Activated CD4-positive, alpha-beta T cell treated with anti-CD3 and anti-CD28 coated beads for 36 hours (primary cell): ENCODE measurements at places on chromosomes 2 and 18. TPM values are rescaled to one million over a fixed set of nuclear protein-coding genes. Genes with fewer than 3 reads are reported as not detected.

GRCh38 chr2:36405183-36405582 is 49.6 kb downstream of the CRIM1 start:
- H3K36me3 ChIP-seq, result no peaks in the 10 kb centered on the region
- H3K4me3 ChIP-seq, result no peak overlapping the region
- H3K4me1 ChIP-seq, result no peaks in the 10 kb centered on the region
- no peak overlapping the region for H3K27ac ChIP-seq
- no peaks in the 10 kb centered on the region for H3K27me3 ChIP-seq

- no peaks in the 10 kb centered on the region for H3K4me1 ChIP-seq
- DNase-seq, result no peak
- H3K4me3 ChIP-seq, result no peak overlapping the region
- H3K27me3 ChIP-seq, result peaks cover 21% of the 10 kb centered on the region
These were observed 11.4 kb upstream of the FABP1 start for GRCh38 chr2:88139203-88139702.

DNA sequence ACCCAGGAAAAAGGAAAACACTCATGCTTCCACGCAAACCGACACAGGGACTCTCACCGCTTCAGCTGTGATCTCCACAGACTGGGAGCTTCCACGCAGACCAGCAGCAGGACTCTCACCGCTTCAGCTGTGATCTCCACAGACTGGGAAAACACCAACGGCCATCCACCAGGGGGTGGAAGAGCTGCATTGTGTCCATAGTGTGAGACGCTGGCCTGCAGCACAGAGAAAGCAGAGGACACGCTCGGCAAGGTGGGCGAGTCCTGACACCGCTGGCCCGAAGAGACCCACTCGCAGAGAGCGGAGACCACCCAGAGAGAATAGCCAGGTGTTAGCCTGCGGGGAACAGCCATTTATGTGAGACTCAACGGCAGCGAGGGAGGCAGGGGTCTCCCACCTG is 42.5 kb upstream of the NFATC1 start:
- H3K27ac ChIP-seq, result no peak overlapping the region
- H3K4me1 ChIP-seq, result no peaks in the 10 kb centered on the region
- H3K27me3 ChIP-seq, result no peaks in the 10 kb centered on the region
- no peak for DNase-seq

DNA sequence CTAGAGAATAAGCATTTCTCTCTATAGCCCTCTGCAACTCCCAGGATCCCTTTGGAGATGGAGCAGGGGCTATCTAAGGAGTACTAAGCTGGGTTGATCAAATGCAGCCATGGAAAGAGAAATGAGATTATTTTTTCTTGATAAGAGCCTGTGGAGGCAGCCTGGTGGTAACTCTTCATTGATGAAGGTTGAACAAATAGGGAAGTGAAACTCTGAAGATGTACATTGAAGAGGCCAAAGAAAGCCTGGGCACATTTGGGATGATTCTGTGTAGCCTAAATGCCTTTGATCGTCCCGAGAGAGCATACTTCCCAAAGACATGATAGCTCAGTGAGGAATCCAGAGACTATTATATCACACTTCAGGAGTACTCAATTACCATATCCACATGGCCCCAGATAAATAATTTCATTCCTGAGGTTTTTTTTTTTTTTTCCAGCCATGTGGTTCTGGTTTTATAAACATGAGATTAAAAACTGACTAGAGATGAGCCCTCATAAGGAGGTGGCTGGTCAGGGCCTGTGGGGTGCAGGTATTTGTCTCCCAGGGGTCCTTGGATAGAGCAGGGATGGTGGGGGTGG is 192.5 kb downstream of the TPGS2 start:
- H3K36me3 ChIP-seq, result no peaks in the 10 kb centered on the region
- H3K4me1 ChIP-seq, result no peaks in the 10 kb centered on the region
- peaks cover 3% of the 10 kb centered on the region for H3K27me3 ChIP-seq
- H3K4me3 ChIP-seq, result no peak overlapping the region
- no peak overlapping the region for H3K27ac ChIP-seq

KCNE4 gene
- total RNA-seq, result not detected

VAMP8 gene
- 106 TPM for total RNA-seq
